Germinal center (tissue), 1 donor: ENCODE measurements at places on chromosomes 3 and 15.

GRCh38 chr3:168511428-168512014, 415.8 kb upstream of the GOLIM4 start:
- DNase-seq, result no peak

DNA sequence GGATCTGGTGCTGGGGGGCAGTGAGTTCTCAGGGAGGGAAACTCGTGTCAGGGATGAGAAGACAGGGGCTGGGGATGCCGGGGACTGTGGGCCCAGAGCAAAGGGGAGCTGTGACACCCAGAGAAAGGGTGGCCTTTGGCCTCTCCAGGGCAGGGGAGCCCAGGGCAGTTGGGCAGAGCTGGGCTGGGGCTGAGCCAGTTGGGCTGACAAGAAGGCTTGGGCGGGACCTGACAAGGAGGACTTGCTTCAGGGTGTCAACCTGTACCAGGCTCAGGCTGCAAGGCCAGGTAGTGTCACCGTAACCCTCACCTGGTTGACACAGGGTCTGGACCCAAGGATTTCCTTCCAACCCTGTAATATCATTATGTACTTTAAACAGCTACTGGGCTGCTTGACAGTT, 13.2 kb upstream of the ANPEP start:
- DNase-seq, result no peak

GRCh38 chr3:61058836-61059235, 192.4 kb downstream of the FHIT start:
- no peak for DNase-seq

- no peak for DNase-seq
These were observed 10.7 kb downstream of the HMCES start for GRCh38 chr3:129289201-129289921.

DNA sequence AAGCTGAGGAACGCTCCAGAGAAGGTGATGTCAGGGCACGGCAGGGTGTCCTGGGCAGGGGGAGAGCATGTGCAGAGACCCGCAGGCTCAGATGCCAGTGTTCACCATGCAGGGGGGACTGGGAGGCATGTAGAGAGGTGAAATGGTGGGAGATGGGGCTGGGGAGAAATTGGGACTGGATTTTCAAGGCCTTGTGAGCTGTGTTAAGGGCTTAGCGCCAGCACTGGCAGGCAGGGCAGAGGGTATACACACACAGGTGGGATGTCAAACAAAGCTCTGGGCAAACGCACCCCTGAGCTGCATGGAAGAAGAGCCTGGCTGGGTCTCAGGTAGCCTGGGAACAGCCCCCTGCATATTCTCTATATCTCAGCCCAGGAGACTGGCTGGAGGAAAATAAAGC, 282.7 kb downstream of the SHQ1 start:
- no peak for DNase-seq

DNA sequence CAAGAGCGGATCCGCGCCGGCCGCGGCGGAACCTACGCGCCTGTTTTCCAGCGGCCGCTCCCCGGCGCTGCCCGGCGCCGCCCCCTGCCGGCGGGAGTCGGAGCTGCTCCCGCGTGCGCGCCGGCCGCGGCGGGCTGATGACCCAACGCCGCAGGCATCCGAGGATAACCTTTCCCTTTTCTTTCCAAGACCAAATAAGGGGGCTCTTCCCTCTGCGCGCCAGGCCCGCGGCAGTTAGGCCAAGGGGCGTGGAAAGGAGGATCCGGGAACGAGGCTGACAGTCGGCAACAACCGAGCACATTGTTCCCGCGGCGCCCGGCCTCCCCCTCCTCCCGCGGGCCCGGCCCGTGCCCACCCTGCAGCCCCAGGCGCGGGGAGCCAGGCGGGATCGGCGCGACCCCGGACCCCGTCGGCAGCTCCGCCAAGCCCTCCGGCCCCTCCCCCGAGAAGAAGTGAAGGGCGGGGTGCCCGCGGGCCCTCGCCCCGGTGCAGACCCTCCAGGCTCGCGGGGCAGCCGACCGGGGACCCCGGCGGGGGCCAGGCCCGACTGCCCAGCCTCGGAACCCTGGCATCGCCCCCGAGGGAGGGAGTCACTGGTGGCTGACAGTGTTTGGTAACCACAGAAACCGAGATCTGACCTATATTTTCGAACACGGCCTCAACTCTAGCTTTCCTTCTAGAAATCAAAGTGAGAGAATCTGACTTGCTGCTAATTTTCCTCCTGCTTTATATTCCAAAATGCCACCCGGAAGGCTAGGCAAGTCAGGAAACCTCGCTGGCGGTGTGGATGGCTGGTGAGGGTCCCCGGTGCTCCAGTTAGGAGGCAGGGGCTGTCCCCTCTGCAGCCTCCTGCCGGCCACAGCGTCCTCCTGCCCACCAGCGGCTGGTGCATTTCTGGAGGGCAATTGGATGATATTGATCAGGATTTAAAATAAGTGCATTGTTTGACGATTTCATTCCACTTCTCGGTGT, 45.6 kb upstream of the SYNM start:
- DNase-seq, result peak; percentile 76

DNA sequence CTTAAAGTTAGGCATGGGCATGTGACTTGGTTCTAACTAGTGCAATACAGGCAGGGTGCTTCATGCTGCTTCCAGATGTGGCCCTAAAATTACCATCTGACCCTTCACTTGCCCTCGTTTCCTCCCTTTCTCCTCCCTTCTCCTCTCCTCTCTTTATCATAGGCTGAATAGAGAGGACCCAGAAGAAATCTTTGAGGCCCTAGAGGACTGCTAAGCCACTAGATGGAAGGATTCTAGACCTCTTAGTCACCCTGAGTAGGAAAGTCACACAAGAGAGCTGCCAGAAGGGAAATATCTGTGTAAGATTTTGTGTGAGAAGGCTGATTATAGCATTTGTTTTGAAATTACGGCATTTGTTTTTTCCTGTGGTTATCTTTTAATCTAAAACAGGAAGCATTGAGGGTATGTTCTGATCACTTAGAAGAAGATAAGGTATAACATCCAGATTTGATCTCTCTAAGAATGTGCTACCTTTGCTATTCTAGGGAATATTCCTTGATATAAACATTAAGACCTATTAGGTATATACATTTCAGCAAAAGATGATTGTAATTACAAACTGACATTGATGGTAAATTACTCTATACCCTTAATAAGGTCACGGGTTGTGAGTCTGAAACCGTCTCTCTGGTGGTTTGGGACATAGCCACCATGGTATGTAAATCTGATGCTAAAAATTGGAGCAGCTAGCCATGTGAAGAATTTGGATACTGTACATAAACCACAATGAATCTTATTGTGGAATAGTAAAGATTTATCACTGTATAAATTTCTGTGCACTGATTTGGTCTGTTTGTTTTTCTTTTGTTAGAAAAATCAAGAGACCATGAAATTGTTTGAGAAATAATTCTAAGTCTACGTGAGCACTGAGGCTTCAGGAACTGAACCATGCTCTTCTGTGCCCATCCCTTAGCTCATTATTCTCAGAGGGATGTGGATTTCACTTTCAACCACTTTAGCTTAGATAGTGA, 84.1 kb downstream of the TP63 start:
- no peak for DNase-seq

DNA sequence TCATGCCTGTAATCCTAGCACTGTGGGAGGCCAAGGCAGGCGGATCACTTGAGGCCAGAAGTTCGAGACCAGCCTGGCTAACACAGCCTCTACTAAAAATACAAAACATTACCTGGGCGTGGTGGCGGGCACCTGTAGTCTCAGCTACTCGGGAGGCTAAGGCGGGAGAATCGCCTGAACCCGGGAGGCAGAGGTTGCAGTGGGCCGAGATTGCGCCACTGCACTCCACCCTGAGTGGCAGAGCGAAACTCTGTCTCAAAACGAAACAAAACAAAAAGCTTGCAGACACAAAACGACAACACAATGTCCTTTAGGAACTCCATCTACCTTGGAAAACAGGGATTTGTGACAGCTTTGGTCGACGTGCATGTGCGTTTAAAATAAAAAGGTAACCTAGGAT, 716 bp upstream of the KLHL24 start:
- DNase-seq, result no peak

DNA sequence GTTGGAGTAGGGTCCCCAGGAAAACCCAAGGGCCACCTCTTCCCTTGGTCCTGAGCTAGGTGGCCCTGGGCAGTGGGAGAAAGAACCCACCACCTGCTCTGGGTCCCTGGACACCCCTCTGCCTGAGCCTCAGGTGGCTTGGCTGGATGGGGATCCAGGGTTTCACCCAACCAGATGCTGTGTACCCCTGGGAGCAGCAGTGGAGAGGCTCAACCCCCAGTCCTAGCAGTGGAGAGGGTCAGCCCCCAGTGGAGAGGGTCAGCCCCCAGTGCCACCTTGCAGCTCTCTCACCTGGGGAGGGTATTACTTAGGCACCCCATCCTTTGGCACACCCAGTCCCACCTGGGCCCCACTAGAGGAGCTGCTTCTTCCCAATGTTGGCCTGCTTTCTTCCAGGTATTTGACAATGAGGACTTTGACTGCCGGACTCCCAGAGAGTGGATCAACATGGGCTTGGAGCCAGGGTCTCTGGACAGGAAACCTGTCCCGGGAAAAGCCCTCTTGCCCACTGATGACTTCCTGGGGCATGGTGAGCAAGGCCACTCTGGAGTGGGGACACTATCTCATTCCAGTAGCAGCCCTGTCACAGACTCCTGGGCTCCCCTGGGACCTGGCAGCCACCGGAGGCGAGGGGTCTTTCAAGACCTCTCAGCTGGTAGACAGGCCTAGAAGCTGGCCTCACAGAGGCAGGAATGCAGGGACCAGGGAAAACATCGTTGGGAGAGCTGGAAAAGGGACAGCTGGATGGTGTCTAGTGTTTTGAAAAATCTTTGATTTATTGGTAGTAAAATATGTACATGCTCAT, 11.6 kb downstream of the DNAH1 start:
- no peak for DNase-seq

DNA sequence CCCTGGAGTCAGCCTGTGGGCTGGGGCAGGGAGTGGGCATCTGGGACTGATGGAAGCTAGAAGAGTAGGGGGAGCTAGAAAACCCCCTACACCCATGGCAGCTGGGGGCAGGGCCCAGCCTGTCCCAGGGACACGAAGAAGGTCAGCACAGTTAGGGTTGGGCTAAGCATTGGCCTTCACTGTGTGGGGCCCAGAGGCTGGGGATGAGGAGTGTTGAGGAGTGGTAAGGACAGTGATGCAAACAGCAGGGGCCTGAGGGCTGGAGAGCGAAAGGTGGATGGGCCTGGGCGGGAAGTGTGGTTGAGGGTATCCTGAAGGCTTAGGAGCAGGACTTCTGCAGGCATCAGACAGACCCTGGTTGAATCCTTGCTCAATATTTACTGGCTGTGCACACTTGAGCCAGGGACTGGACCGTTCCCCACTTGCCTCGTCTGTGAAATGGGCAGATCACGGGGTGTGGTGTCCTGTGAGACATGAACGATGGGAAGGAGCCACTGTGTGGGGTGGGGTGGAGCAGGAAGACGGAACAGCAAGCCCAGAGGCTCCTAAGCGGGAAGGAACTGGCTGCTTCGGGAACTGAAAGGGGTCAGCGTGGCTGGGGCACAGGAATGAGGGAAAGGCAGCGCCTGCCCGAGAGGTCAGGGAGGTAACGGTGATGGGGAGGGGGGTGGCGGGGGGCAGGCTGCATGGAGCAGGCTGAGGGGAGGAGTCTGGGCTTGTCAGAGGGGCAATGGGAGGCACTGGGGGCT, 7.3 kb downstream of the PRKCD start:
- DNase-seq, result no peak

DNA sequence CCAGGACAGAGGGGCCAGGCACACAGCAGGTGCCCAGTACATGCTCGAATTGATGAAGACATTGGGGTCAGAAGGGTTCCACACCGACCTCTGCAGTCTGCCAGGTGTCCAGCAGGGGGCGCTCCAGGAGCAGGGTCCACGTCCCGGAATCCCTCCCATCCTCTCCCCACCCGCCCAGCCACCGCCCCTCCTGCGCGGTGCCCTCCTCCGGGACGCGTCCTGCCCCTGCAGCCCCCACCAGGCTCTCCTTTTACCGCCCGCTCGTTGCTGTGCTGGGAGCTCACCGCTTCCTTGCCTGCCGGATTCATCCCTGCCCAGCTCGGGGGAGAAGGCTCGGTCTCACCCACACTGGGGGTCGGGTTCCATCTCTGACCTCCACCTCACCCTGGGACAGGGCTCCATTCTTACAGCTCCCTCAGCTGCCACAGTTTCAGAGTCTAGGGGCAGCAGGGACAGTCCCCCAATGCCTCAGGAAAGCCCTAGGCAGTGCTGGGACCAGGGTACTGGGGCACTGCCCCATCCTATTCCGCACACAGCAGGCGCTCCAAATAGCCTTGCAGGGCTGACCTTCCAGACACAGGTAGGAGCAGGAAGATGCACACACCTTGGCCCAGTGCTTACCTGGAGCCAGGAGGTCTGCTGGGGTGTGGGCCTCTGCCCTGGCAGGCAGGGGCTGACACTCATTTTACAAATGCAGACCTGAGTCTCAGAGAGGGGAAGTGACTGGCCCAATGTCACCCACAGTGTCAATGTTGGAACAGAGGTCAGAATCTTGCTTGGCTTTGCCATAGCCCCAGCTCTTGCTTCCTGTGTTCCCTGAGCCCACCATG, 31.0 kb downstream of the GRIP2 start:
- DNase-seq, result peak; percentile 86
